ENCODE measurements at places on chromosomes 5 and 9. TPM values are rescaled to one million over a fixed set of nuclear protein-coding genes. Genes with fewer than 3 reads are reported as not detected.

SOWAHA gene
- not detected for total RNA-seq

SPATA6L gene
- 0.48 TPM for total RNA-seq

DNA sequence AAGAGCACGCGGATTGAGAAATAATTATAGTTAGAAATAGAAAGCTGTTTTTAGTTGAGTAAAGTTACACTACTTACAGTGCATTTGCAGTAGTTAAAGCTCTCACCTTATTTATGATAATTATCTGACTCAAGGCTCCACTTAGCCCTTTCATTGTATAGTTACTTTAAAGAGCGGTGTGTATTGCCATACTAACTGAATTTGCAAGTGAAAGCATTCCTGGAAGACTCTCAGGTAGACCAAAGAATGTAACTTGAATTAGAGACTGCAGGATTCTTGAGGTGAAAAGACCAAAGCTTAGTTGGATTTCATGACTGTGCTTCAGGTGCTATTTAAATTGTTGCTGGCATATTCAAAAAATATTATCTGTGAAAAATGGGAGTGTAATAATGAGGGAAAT is 4.2 kb upstream of the RASA1 start:
- peaks cover 15% of the 10 kb centered on the region for H3K4me1 ChIP-seq
- H3K4me3 ChIP-seq, result no peak overlapping the region
- peaks cover 2% of the 10 kb centered on the region for H3K36me3 ChIP-seq
- H3K27me3 ChIP-seq, result no peaks in the 10 kb centered on the region
- no peak for DNase-seq

ARHGEF37 gene
- total RNA-seq, result 0.77 TPM

DNA sequence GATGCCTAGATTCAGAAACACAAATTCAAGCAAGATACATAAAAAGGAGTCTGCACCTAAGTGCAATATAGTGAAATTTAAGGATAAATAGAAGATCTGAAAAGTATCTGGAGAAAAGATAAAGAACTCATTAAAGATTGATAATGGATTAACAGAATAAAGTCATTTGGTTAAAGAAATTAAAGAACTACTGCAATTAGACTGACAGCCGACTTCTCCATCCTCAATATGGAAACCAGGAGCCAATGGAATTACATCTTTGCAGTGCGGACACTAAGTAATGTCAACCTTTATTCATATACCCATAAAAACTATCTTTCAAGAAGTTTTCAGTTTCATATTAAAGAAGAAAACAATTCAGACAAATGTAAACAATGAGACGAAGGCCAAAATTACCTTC is 81.0 kb downstream of the MRPL36 start:
- no peaks in the 10 kb centered on the region for H3K4me1 ChIP-seq
- H3K27me3 ChIP-seq, result no peaks in the 10 kb centered on the region
- no peak overlapping the region for H3K27ac ChIP-seq
- no peak overlapping the region for H3K4me3 ChIP-seq
- no peak for DNase-seq

DNA sequence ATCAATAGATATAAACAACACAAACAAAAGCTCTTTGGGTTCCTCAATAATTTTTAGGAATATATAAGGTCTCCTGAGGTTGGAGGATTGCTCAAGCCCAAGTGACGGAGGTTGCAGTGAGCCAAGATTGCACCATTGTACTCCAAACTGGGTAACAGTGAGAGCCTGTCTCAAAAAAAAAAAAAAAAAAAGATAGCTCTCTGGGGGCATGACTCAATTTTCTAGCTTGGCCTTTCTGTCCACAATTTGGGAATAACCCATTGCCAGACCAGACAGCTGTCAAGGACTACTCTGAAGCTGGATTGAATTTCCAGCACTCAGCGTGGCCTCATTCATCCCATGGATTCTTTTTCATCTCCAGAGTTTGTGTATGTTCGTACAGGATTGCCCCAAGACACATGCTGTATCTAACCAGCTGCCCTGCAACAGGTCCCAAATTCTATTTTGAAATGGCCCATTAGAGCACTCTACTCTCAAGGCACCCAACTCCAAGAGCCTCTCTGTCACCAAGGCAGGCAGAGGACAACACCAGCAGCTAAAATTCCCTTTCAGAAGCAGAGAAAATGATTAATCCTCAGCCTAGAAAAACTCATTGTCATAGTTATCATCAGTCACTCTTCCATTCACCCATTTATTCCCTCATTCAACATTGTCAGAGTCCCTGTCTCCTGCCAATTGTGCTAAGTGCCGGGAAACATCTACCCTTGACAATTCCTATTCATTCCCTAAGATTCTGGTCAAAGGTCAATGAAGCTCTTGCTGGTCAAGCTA is 8.7 kb downstream of the FAM193B start:
- no peak overlapping the region for H3K4me3 ChIP-seq
- H3K36me3 ChIP-seq, result peaks cover 3% of the 10 kb centered on the region
- no peak for DNase-seq
- H3K27me3 ChIP-seq, result no peaks in the 10 kb centered on the region
- peak overlapping the region; percentile 25 for H3K27ac ChIP-seq
- H3K4me1 ChIP-seq, result peaks cover 20% of the 10 kb centered on the region

PCDHA6 gene
- total RNA-seq, result not detected

DNA sequence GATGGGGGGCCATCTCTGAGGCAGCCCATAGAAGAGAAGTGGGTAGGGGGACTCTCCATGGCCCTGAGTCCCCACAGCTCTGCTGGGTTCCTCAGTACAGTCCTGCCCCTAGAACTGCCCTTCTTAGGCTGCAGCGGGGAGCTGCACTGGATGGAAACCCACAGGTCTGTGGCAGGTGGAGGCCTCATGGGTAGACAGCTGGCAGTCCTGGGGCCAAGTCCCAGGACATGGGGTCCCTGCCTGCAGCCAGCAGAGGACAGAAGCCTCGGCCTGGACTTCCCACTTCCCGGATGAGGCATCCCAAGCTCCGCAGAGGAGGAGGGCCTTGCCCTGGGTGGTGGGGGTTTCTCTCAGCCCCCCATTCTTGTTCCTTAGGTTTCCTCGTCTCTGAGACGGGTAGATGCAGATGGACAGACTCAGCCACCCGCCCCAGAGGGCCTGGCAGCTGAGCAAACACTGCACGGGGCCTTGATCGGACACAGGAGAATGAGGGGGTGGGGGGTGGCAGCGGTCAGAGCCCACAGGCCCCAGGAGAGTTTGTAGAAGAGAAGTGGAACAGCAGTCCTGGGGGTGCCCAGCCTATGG is 153.8 kb downstream of the C9orf50 start:
- H3K4me1 ChIP-seq, result peaks cover 16% of the 10 kb centered on the region
- no peak for DNase-seq
- H3K27ac ChIP-seq, result no peak overlapping the region
- H3K4me3 ChIP-seq, result no peak overlapping the region
- H3K27me3 ChIP-seq, result peaks cover 2% of the 10 kb centered on the region
- H3K36me3 ChIP-seq, result no peaks in the 10 kb centered on the region

SRA1 gene
- 46.7 TPM for total RNA-seq

- no peaks in the 10 kb centered on the region for H3K36me3 ChIP-seq
- no peaks in the 10 kb centered on the region for H3K4me1 ChIP-seq
- no peaks in the 10 kb centered on the region for H3K27me3 ChIP-seq
- no peak overlapping the region for H3K4me3 ChIP-seq
- H3K27ac ChIP-seq, result no peak overlapping the region
Observed at GRCh38 chr5:128644863-128645262, 106.8 kb upstream of the FBN2 start.

Measured in activated CD4-positive, alpha-beta memory T cell treated with anti-CD3 and anti-CD28 coated beads for 36 hours (primary cell).